ENCODE measurements at places on chromosomes 6 and 20. TPM values are rescaled to one million over a fixed set of nuclear protein-coding genes. Genes with fewer than 3 reads are reported as not detected.

The TPBG gene
- total RNA-seq, result 120 TPM

The TMEM74B gene
- total RNA-seq, result not detected

The AMD1 gene
- total RNA-seq, result 170 TPM

The SLC12A5 gene
- not detected for total RNA-seq

The TGM3 gene
- total RNA-seq, result 11.8 TPM

The TRIM10 gene
- not detected for total RNA-seq
